Lower lobe of right lung (tissue), 2 donors: ENCODE measurements at places on chromosomes 11 and 22. TPM values are rescaled to one million over a fixed set of nuclear protein-coding genes. Genes with fewer than 3 reads are reported as not detected.

TCN2 gene
- 44.2 TPM for total RNA-seq

ADORA2A gene
- 16.0 TPM for total RNA-seq

GRCh38 chr11:119743006-119743405 is 14.0 kb upstream of the NECTIN1 start:
- DNase-seq: no peak

- DNase-seq: no peak
Measured at GRCh38 chr11:32149748-32150147, 58.9 kb downstream of the RCN1 start.

- no peak for DNase-seq
Measured at GRCh38 chr11:78727816-78728215, 153.2 kb upstream of the NARS2 start.

TEX12 gene
- total RNA-seq: not detected

DDTL gene
- total RNA-seq: 2.9 TPM

DNA sequence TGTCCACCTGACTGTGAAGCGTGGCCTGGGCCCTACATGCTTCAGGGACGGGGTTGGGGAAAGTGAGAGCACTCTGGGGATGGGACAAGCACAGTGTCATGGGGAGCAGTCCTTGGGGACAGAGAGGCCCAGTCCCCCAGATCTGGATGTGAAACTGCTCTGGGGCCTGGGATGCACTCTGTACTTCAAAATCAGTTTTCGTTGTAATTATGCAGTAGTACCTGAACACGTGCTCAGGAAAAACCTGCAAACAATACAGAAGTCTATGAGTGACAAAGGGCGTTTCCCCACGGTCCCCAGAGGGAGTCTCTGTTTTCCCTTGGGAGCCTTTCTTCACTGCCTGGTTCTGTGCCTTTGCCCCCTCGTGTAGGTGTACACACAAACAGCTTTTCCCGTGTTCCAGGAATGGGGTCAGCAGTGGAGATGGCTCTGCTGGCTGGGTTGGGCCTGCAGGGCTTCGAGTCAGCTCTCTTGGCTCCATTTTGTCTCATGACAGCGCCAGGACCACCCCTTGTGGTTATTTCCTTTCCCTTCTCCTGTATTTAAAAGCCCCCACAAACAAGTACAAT is 5.2 kb upstream of the TNFRSF13C start:
- no peak for DNase-seq

KCNC1 gene
- total RNA-seq: not detected

- peak; percentile 79 for DNase-seq
Measured at GRCh38 chr11:60377401-60378136, 763 bp upstream of the MS4A7 start.

RAC2 gene
- 111 TPM for total RNA-seq

GRCh38 chr11:131404010-131404409 is 33.6 kb downstream of the NTM start:
- DNase-seq: no peak
